ENCODE measurements at places on chromosomes 16 and 17.

DNA sequence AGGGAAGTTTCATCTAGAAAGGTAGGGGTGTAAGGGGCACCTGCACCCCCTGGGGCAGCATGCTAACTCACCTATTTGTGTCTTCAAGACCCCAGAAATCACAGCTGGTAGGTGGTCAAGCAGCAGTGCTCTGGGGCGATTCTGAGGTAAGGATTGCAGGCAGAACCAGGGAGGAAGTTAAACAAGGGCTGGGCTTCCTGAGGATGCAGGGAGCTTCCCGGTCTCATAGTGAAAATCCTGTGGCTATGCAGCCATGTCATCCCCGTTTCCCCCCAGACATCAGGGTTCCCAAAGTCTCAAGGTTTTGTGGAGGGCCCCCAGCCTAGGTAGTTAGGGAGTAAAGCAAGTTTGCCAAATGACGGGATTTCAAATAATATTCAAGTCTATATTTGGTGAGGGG lies 78.5 kb downstream of the C16orf78 start:
- no peak for DNase-seq

DNA sequence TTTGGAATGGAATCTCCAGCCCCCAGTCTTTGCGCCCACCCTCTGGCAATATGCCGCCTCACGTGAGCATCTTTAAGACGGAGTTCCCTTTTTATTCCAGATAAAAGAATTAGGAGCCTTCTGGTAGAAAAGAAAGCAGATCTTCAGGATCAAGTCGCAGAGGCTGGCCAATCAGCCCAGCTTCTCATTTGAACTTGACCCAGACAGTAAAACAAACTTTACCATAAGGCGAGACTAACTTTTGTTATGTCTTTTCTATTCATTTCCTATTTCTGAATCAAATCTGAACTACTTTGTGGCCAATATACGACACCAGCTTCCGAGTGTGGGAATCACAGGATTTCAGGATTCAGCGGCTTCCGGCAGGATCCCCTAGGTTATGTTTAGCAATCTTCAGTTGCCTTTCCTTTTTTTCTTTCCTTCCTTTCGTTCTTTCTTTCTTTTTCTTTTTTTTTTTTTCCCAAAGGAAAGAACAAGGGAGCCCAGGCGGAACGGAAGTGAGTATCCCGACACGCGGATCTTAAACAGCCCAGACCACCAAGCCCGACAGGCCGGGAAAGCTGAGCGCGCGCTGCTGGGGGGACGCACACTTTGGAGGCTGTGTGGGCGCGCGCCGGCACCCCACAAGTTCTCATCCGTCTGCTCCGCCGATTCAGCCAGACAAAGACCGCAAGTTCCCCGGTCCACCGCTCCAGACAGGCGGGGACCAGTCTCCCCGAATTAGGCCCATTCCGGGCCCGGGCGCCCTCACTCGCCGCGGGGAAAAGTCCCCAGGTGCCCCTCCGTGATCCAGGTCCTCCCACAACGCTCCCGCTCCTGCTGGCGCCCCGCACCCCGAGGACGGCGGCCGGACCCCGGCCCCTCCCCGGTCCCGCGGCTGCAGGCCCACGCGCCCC lies 633 bp downstream of the TBC1D16 start:
- DNase-seq: no peak

GRCh38 chr16:5328546-5328945 lies 231.0 kb upstream of the EEF2KMT start:
- no peak for DNase-seq

DNA sequence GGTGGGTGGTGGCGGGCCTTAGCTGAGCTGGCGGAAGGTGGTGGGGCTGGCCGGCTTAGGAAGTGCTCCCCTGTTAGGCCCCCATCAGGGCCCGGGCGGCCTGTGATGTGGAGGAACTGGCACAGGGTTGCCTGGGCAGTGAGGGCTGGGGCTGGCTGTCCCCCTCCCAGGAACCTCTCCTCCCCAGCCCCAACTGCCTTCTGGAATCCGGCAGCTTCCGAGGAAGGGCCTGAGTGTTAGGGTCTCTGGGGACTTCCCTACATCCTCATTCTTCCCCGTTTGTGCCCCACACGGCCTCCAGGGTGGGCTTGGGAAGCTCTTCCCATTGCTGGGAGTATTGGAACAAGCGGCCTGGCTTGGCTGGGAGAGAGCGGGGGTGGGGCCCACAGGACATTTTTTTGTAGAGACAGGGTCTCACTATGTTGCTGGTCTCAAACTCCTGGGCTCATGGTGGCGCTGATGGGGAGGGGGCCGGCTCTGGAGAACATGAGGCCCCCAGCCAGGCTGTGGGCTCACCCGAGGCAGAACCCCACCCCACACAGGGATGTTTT lies 89.9 kb upstream of the CIBAR2 start:
- no peak for DNase-seq

DNA sequence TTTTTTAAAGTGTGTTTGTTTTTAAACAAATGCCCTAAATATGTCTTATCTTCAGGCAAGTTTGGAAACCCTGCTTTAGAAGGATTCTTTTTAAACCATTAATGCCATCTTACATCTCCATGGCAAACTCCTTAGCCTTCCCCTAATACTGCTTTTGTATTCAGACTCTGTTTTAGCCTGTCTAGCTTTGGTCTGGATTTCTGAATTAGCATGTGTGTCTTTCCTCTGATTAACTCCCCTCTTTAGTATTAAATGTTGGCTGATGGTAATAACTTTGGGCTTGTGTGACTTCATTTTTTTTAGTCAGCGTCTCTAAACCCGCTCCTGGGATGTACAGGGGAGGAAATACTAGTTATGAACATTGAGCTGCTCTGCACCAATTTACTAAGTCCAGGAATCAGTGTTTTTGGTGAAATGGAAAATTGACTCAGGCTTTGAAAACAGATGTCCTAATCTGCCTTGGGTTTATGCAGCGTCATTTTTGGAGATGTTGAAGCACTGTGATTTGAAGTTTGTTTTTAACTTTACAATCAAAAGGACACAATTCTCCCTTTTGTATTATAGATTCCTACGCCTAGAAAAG lies 22.2 kb downstream of the WIPF2 start:
- no peak for DNase-seq

DNA sequence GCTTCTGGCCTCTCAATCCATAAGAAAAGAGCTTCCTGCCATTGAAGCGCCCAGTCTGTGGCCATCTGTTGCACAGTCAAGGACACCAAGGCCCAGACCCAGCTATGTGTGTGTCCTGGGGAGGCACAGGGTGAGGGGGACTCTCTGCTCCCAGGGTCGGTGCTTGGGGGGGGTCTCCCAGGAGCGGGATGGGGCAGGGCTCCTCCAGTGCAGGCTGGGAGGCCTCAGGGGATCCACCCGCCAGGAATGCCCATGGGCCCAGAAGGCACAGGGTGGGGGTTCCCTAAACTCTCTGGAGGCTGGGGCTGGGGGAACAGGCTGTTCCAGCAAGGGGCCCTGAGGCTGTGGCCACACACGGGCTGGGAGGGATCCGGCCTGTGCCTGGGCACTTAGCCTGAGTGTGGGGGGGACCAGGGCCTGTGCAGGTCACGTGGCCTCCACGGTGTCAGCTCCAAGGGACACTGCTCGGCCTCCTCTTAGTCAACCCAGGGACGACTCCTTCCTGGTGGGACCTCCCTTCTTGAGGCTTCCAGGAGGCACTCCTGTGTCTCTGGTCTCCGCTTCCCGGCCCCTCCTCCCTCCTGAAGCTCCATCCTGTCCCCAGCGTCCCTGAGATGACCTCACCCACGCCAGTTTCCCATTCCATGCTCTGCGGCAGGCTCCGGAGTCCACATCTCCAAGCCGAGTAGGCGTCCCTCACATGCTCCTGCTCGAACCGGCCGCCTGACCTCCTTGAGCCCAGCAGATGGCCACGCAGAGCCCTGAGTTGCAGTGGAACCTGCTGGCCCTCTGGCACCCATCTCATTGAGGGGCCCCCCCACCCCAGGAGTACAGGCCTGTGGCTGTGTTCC lies 23.1 kb upstream of the BAHCC1 start:
- no peak for DNase-seq

DNA sequence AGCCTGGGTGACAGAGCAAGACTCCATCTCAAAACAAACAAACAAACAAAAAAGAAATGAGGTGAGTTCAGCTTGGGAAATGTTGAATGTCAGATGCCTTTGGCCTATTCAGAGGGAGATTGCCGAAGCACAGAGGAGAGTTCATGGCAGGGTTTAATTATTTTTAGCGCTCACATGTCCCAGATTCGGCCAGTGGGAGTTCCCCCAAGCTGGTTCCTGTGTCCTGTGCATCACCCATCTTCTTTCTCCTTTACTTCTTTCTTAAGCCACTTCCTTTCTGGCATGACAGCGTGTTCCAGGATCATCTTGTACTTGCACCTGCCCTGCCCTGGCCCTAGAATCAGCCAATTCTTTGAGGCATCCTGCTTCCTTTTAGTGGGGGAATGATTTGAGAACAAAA lies 9.2 kb downstream of the MPV17L start:
- no peak for DNase-seq

- DNase-seq: no peak
Observed at GRCh38 chr16:17511340-17511739, 40.6 kb upstream of the XYLT1 start.

DNA sequence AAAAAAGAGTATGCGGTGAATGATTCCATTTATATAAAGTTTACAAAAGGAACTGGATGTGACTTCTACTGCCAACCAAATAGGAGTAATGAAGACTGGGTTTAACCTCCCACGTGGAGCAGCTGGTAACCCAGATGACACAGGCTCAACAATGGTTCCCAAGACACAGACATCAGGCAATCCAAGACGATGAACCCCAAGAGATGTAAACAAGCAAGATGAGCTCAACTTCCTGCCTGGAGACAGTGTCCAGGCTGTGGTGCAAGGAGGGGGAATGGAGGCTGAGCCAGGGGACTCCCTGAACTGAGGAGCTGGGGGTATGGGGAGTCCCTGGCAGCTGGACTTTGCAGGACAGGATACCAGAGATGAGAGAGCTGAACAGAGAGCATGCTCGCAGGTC lies 104.7 kb downstream of the LITAF start:
- DNase-seq: no peak

DNA sequence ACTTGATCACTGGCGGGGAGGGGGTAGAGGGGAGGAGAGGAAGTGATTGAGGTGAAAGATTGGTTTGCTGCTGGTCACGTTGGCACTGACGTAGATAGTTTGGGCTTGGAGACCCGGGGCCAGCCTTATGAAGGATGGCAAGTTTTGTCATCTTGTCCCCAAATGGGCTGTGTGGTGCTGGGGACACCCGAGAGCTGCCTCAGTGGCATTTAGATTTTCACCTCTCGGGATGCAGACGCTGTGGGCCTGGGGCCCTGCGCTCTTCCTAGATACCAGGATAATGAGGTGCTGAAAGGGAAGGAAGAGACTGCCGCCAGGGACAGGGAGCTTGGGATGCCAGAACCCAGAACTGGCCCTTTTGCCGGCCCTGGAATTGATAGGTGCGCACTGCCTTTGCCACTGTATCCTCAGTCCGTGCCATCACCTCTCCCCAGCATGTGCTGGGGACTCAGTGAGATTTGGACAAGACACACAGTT lies 1.4 kb upstream of the SOCS3 start:
- DNase-seq: no peak

DNA sequence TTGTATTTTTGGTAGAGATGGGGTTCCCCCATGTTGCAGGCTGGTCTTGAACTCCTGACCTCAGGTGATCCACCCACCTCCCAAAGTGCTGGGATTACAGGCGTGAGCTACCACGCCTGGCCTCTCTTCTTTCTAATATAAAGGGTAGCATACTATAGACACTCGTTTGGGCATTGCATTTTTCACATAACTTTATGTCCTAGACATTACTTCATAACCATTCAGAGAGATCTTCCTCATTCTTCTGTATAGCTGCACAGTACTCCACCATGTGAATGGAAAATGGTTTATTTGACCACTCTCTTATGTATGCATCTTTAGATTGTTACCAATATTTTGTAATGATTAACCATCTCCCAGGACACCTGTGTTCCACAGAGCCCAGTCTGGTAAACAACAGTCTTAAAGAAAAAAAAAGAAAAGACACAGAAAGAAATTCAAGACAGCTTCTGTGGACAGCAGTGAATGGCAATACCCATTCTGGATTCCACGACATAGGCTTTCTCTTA lies 42.1 kb downstream of the TK2 start:
- no peak for DNase-seq

- no peak for DNase-seq
Observed at GRCh38 chr17:17379197-17379991, 76.2 kb downstream of the NT5M start.

GRCh38 chr17:70863436-70864248 lies 694.3 kb downstream of the KCNJ2 start:
- DNase-seq: no peak

DNA sequence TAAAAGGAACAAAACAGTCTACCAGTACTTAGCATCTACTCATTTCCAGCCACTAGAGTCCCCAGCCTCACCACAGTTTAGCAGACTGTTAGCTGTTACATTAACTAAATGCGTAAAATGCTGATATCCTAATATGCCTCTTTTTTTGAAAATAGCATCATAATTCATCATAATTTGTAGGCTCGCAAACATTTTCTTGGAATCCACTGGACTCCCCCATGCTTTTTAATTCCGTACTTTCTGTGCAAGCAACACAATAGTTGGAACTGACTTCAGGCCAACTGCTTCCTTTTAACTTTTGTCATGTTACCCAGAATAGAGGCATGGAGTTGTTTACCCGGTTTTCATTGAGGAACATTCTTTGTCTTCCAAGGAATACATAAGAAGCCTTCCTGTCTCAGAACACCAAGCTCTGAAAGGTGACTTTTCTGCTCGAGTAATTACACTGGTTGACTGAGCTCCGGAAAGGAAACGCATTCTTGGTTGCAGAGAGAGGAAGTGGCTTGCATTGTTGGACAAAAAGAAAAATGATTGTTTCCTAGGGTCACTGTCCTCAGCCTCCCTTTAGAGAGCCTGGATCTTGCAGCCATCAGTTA lies 30.9 kb upstream of the SEC14L1 start:
- no peak for DNase-seq

GRCh38 chr17:72560303-72561247 lies 439.8 kb downstream of the SOX9 start:
- no peak for DNase-seq

- no peak for DNase-seq
Observed at GRCh38 chr17:45851464-45851863, 6.8 kb downstream of the SPPL2C start.

- DNase-seq: no peak
Observed at GRCh38 chr16:89084411-89084810, 9.2 kb upstream of the ACSF3 start.

DNA sequence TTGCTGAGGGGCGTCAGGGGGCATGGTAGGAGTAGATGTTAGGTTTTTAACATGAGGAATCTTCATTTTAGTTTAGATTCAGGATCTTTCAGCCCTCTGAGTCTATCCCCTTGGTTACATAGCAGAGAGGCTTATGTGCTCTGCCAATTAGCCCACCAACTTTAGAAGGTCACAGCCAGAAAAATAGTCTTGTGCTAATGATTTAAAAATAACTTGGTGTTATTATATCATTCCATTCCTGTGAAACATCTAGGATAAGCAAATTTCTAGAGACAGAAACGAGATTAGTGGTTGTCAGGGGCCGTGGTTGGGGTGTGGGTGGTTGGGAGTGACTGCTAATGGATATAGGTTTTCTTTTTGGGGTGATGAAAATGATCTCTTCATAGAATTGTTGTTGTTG lies 183.7 kb downstream of the SNX29 start:
- no peak for DNase-seq

- DNase-seq: no peak
Observed at GRCh38 chr17:52147872-52148271, 10.6 kb downstream of the CA10 start.

- DNase-seq: peak; percentile 87
Observed at GRCh38 chr16:29961479-29962343, at the start of gene TMEM219. TMEM219 (plus strand) TSS chr16:29962079; CDS start chr16:29963144, 1,065 bp downstream.

- no peak for DNase-seq
Observed at GRCh38 chr16:48622456-48623303, 12.7 kb upstream of the N4BP1 start.

All from stimulated activated CD8-positive, alpha-beta memory T cell treated with anti-CD3 and anti-CD28 coated beads, Interleukin-4, amount 100 ng/mL, for 1 hour (primary cell).